ENCODE measurements at places on chromosomes 2 and 18.

GRCh38 chr2:62038975-62039771 is 133.7 kb downstream of the COMMD1 start:
- peak; percentile 90 for DNase-seq

DNA sequence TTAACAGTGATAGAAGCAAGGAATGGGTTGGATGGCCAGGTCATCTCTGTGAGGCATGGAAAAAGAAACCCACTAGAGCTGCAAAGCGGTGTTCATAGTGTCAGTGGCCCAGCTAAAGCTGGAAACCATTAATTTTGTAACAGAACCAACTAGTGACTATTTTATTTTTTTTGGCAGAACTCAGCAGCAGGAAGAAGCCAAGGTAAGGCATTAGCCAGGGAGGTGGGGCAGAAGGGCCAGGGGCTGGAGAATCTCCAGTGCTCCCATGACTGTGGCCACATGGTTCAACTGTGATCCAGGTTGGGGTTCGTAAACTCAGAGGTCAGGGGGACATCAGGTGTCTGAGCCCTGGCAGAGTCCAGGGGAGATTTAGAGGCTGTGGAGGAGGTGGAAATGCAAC is 25.9 kb upstream of the YES1 start:
- no peak for DNase-seq

- DNase-seq = no peak
Measured at GRCh38 chr2:54081574-54081973, 33.8 kb upstream of the ACYP2 start.

GRCh38 chr2:55156984-55157383 is 75.1 kb downstream of the CLHC1 start:
- DNase-seq = no peak

- no peak for DNase-seq
Measured at GRCh38 chr2:106358081-106358480, 110.1 kb downstream of the RGPD3 start.

- DNase-seq = no peak
Measured at GRCh38 chr2:120502761-120503160, 156.8 kb downstream of the INHBB start.

GRCh38 chr2:183105402-183106134 is 18.7 kb upstream of the NUP35 start:
- DNase-seq = no peak

- no peak for DNase-seq
Measured at GRCh38 chr2:218717262-218717661, 6.6 kb downstream of the TTLL4 start.

DNA sequence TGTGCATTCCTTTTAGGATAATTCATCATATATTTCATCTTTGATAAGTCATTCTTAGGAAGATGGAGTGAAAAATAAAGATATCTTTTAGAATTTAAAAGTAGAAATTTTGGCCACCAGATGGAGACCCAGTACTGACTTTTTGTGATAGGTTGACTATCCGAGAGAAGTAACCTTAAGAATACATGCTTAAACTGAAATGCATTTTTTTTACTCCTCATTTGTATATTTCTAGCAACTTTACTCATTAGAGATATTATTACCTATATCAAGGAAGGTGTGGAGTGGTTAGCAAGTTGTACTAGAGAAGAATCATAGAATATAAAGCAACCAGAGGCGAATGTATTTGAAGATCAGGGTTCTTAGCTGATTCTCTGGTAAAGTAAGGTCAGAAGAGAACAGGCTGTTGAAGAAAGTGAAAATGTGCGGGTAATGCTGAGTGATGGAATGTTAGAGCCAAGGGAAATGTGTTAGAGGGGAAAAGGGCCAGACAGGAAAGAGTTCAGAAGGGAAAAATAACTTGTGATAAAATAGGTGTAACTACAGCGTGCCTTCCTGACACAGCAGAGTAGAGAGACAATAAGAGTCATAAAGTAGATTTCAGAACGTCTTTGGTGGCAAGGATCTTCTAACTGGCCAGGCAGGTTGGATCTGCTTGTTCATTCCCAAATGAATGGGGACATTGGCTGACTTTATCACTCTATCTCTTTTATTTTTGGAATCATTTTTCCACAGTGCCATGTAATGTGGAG is 52.3 kb downstream of the TDRD15 start:
- DNase-seq = peak; percentile 51

GRCh38 chr2:234565201-234565600 is 68.3 kb upstream of the ARL4C start:
- no peak for DNase-seq

DNA sequence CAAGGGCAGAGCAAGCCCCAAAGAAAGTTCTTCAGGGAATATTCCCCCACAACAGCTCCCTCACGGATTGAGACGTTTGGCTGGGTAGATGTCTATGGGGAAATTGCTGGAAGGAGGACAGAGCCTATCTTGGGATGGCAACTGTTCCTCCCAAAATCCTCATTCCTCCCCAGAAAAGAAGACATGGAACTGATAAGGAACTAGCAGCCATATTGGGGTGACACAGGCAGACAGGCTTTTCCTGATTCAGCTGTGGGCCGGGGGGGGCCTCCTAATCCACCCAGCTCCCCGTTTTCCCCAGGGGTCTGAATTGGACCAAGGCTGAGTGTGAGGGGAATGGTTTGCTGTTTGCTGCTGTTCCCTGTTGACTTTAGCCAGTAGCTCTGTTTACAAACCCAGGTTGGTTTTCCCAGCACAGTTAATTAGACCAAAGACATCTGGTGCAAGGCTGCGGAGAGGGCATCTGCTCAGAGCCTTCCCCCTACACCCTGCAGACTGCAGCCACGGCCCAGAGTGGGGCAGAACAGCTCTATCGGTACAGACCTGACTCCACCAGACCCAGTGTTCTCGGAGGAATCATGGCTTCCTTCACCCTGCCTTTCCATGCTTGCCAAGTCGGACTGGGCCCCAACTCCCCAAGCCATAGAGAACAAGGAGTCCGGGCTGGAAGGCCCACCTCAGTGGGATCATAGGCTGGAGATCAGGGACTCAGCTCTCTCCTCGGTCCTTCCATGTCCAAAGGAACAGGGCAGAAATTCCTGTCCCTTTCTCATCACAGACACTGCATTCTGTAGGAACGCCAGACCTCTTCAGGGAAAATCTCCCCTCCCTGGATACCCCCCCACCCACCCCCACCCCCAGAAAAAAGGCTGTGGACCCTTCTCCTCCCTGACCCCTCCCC is 1.7 kb upstream of the PKDCC start:
- no peak for DNase-seq

DNA sequence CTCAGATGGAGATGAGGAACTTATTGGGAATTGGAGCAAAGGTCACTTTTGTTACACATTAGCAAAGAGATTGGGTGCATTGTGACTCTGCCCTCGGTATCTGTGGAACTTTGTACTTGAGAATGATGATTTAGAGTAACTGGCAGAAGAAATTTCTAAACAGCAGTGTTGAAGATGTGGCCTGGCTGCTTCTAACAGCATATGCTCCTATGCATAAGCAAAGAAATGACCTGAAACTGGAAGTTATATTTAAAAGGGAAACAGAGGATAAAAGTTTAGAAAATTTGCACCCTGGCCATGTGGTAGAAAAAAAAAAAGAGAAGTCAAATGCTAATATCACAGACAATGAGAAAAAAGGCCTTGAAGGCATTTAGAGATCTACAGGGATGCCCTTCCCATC is 256.8 kb upstream of the ZC3H15 start:
- no peak for DNase-seq

DNA sequence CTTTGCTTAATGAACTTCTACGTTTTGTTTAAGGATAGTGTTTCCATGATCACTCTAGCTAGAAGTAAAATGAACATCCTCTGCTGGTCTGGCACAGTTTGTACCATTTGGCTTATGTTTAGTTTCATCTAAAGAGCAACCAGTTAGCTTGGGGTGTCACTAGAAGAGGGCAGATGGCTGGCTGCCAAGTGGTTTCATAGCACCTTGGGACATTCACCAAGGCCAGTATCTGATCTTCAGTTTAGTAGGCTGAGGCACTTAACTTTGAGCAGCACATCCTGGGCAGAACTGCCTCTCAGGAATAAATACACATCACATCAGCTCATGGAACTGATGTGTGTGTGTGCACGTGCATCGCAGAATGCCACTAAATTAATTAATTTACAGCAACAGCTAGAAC is 68.4 kb downstream of the NXPH2 start:
- no peak for DNase-seq

DNA sequence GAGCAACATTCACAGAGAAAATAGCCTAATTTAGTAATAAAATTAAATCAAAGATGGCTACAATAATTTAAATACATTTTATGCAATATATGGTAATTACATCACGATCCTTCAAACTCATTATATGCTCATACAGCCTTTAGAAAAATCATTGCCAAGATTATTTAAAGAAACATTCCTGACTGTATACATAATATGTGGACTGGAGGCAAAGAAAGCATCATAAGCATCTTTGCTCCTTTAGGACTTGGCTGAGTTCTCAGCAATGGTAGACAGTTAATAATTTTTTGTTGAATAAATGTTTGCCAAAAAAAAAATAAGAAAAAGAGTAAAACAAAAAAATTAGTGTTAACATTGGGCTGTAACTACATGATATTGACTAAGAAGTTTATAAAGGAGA is 26.9 kb downstream of the NCKAP5 start:
- DNase-seq = no peak

DNA sequence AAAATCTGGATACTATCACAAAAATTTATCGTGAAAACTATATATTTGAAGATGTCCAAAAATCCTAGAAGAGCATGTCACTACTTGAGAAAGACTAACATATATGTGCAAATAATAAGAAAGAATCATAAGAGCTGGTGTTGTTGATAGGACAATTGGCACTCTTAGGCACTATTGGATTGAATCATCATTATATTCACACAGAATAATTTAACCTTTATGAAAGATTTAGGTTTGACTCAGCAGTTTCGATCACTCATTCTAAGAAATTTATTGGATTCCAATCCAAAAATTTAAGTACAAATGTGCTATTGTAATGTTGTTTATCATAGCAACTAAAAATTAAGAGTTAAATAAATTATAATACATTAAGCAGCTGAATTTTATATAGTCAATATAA is 503.6 kb downstream of the SPAG16 start:
- no peak for DNase-seq

- DNase-seq = no peak
Measured at GRCh38 chr2:25618676-25619075, 54.7 kb downstream of the DTNB start.

DNA sequence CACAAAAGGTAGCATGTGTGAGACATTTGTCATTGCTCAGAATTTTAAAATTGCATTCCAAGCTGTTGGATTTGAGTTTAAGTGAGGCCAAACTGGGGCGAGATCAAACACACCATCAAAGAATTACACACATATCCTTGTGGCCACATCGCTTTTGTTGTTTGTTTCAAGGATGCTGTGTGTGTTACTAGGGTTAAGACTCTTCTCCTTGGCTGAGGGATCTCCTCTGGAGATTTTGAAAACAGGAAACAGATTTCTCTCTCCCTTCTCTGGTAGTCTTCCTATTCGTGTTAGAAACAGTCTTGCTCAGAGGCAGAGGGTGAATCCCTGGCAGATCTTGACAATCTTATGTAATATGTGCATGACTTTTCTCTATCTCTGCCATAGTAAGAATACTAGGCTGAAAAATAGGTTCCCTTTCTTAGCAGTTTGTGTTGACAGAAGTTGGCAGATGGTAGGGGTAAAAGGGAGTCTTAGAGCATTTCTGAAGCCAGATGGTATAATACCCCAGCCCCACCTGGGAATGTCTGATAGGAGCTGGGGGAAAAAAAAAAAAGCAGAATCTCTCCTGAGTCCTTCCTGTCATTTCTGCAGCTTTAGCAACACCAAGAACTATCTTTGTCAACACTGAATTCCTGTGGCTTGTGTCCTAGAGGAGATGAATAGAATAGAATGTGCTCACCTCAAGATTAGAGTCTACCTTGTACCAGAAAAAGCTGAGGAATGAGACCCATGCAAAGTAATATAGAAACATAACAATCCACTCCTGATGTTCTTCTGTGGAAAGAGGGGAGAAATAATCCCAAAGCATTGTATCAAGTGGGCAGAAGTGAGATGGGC is 101.8 kb downstream of the XRCC5 start:
- DNase-seq = peak; percentile 13

DNA sequence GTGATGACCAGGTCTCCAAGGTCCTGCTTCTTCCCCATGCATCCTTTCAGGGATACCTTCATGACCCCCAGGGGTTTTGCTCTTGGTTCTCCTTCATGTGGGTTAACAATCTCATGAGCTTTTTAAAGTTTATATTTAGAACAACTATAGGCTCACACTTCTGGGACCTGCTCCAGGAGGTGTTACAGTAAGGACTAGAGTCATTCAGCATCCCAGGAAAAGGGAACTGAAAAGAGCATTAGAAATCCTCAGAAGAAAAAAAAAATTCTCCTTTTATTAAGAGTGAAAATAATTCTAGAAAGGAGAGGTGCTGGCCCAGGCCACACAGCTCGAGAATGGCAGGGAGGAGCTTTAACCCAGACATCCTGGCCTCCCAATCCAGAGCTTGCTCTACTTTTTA is 66.5 kb downstream of the SETBP1 start:
- DNase-seq = no peak

- DNase-seq = no peak
Measured at GRCh38 chr2:62660582-62661262, 44.8 kb upstream of the EHBP1 start.

GRCh38 chr2:49796266-49796665 is 642.0 kb upstream of the FSHR start:
- no peak for DNase-seq

GRCh38 chr2:121099329-121100290 is 185.4 kb downstream of the TFCP2L1 start:
- DNase-seq = no peak

DNA sequence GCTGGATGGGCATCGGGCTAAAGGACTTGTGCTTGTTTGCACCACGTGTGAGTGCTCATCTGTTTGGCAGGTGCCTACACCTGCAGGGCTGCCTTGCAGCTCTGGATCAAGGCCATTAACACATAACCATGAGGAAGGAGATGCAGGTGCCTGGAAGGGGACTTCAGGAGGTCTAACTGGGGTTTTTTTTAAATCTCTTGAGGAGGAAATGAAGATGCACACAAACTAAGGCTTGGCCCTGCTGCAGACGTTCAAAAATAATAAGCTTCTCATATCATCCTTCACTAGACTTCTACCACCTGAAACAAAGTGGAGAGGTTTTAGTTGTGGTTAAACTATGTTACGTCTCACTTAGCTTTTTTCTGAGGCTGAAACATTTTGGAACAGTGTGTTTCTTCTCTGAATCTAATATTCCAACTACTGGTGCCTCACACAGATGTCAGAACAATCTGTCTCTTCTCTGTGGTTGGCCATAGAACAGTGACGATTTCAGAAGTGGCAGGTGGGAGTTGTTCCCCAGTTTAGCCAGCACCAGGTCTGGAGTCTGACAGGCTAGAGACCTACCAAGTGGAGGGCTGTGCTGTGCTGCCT is 36.5 kb downstream of the BCL2L11 start:
- no peak for DNase-seq

DNA sequence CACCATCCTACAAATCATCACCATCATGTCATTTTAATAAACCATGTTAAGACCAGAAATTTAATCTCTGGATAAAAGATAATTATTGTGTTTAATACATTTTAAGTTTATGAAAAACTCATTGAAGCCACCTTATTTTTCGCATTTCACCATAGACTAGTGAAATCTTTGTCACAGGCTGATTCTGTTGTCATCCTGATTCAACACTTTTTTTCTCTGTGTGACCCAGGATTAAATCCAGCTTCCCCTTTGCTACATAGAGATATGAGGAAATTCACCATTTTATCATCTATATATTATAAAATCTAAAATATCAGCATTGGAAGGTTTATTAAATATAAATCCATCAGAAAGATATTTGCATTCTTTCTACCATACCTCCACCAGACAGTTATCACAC is 29.2 kb upstream of the MRO start:
- peak; percentile 65 for DNase-seq

Data from suppressor macrophage treated with lipopolysaccharide for 4 hours (primary cell).